Head of caudate nucleus (tissue), 42 donors: ENCODE measurements at places on chromosomes 13 and 19.

- no peak for DNase-seq
Measured at GRCh38 chr19:32718286-32718685, 1.3 kb upstream of the TDRD12 start.

DNA sequence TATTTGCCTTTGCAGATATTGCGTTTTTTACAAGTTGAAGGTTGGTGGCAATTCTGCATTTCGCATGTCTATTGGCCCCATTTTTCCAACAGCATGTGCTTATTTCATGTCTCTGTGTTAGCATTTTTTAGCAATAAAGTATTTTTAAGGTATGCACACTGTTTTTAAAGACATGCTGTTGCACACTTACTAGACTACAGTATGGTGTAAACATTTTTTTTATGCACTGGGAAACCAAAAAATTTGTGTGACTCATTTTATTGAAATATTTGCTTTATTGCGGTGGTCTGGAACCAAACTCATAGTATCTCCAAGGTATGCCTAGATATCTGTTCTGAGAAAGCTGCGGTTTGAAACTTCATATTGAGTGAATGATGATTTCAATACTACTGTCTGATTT lies 55.4 kb upstream of the RNF113B start:
- no peak for DNase-seq

DNA sequence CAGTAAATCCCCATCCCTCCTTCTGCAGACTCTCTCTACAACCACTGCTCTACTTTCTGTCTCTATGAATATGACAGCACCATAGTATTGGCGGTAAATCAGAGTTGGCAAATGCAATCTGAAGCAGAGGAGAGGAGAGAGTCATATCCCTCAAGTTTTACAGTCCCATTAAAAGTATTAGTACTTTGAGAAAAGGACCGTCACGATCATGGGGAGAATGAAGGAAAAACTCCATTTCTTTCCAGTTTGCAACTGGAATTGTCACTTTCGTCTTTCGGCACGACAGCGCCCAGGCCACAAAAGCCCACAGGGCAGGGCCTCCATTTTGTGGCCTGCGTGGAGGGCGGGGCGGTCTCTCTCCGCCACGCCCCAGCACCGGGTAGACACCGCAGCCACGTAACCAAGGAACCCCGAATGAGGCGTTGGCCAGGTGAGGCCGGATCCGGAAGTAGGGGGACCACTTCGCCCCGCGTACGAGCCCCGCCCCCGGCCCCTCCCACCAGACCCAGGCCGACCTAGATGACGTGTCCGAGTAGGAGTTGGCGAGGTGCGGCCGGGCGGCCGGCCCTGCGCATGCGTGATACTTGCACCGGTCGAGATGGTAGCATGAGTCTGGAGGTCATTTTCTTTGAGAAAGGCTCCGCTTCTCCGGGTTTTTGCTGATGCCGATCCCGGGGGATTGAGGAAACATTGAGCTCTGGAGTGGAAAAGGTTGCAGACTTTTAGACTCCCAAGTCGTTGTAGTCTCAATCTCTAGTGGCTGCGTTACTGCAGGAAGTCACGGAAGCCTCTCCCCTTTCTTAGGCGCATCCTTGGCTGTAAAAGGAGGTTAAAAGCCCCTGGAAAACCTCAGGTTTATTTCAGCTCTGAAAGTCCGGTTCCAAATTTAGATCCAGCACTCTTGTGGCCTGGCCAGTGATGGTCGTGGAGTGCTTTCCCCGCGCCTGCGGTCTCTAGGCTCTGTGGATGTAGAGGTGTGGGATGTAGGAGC lies 2.8 kb upstream of the TM9SF2 start:
- peak; percentile 92 for DNase-seq

GRCh38 chr19:10007371-10008183 lies 2.7 kb downstream of the COL5A3 start:
- no peak for DNase-seq

- DNase-seq = no peak
Measured at GRCh38 chr19:55578761-55579747, 1.6 kb downstream of the ZNF579 start.
